Neural crest cell (in vitro differentiated cells): ENCODE measurements at places on chromosomes 2 and 18. TPM values are rescaled to one million over a fixed set of nuclear protein-coding genes. Genes with fewer than 3 reads are reported as not detected.
A peak's percentile ranks its signal among the peaks of the same experiment; 100 is the strongest.

GRCh38 chr18:47986620-47987387 is 56.3 kb upstream of the SMAD2 start:
- peaks cover 25% of the 10 kb centered on the region for H3K27me3 ChIP-seq
- no peaks in the 10 kb centered on the region for H3K36me3 ChIP-seq
- peaks cover 3% of the 10 kb centered on the region for H3K4me1 ChIP-seq
- no peak overlapping the region for H3K4me3 ChIP-seq
- DNase-seq: no peak

GRCh38 chr18:8468921-8469335 is 140.3 kb upstream of the RAB12 start:
- peak overlapping the region; percentile 21 for H3K27ac ChIP-seq
- DNase-seq: no peak
- H3K4me3 ChIP-seq: no peak overlapping the region
- no peaks in the 10 kb centered on the region for H3K27me3 ChIP-seq

- no peak for DNase-seq
- no peak overlapping the region for H3K27ac ChIP-seq
- H3K27me3 ChIP-seq: no peaks in the 10 kb centered on the region
Observed at GRCh38 chr2:135745545-135745944, 3.9 kb downstream of the UBXN4 start.

GRCh38 chr2:149038442-149039212 is at the start of gene LYPD6B:
TSS of gene LYPD6B (plus strand) at chr2:149038699. CDS start at chr2:149130949, 92,250 bp downstream.
- H3K27me3 ChIP-seq: peaks cover 68% of the 10 kb centered on the region
- no peaks in the 10 kb centered on the region for H3K36me3 ChIP-seq

- H3K4me3 ChIP-seq: no peak overlapping the region
- no peaks in the 10 kb centered on the region for H3K36me3 ChIP-seq
- peaks cover 78% of the 10 kb centered on the region for H3K4me1 ChIP-seq
- peak overlapping the region; percentile 27 for H3K27ac ChIP-seq
- no peak for DNase-seq
- no peaks in the 10 kb centered on the region for H3K27me3 ChIP-seq
Observed at GRCh38 chr2:43110442-43110871, 115.9 kb downstream of the ZFP36L2 start.

DNA sequence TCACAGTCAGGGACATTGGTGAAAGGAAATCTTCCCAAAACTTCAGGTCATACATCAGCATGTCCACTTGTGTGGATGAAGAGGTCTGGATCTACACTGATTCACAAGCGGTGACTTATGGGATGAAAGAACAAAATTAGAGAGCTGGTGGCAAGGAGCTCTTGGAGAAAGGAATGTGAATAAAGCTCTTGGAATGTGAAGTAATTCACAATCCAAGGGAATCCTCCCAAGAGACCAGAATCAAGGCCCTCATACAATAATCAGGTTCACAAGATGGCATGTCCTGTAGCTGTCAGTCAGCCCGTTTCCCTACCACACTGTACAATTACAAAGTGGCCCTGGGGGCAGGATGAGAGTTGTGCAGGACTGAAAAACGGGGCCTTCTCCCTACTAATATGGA is 96.2 kb downstream of the MRPS9 start:
- no peak overlapping the region for H3K4me3 ChIP-seq
- H3K36me3 ChIP-seq: no peaks in the 10 kb centered on the region
- H3K27me3 ChIP-seq: no peaks in the 10 kb centered on the region
- no peak for DNase-seq

- H3K4me3 ChIP-seq: no peak overlapping the region
- no peak for DNase-seq
- H3K27ac ChIP-seq: no peak overlapping the region
- H3K27me3 ChIP-seq: no peaks in the 10 kb centered on the region
- peaks cover 14% of the 10 kb centered on the region for H3K4me1 ChIP-seq
- peaks cover 4% of the 10 kb centered on the region for H3K36me3 ChIP-seq
Observed at GRCh38 chr2:182554950-182555349, 128.1 kb upstream of the PDE1A start.

Gene GKN2
- total RNA-seq: not detected in 2 replicates

Gene UGT1A8
- not detected in 2 replicates for total RNA-seq

Gene C2orf78
- total RNA-seq: not detected in 2 replicates

Gene ARHGAP28
- total RNA-seq: 20.2 and 22.5 TPM in 2 replicates

Gene CROCC2
- total RNA-seq: not detected in 2 replicates
